Epithelial cell of proximal tubule (primary cell): ENCODE measurements at places on chromosomes 1 and 21. TPM values are rescaled to one million over a fixed set of nuclear protein-coding genes. Genes with fewer than 3 reads are reported as not detected.

DNA sequence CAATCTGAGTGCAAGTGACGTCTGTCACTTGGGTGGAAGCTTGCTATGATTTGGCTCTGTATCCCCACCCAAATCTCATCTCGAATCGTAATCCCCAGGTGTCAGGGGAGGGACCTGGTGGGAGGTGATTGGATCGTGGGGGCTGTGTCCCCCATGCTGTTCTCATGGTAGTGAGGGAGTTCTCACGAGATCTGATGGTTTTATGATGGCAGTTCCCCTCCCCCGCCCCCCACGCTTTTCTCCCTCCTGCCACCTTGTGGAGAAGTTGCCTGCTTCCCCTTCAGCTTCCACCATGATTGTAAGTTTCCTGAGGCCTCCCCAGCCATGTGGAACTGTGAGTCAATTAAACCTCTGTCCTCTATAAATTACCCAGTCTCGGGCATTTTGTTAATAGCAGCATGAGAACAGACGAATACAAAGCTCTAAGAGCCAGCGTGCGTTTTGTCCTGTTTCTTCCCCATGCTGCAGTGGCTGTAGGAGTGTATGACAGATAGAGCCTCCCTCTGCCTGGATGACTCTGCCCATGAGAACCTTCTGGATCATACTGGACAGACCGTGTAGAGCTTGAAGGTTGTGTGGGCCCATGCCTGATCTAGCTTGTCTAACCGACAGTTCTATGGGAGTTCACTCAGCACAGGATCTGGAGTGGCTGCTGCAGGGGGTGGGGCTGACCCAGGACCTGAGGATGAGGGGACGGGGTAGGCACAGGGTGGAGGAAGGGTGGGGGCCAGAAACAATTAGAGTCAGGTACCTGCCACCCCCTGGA is 139.7 kb upstream of the ERRFI1 start:
- no peak for DNase-seq

- DNase-seq, result no peak
These were observed 60.6 kb downstream of the RGS2 start for GRCh38 chr1:192869308-192869940.

DNA sequence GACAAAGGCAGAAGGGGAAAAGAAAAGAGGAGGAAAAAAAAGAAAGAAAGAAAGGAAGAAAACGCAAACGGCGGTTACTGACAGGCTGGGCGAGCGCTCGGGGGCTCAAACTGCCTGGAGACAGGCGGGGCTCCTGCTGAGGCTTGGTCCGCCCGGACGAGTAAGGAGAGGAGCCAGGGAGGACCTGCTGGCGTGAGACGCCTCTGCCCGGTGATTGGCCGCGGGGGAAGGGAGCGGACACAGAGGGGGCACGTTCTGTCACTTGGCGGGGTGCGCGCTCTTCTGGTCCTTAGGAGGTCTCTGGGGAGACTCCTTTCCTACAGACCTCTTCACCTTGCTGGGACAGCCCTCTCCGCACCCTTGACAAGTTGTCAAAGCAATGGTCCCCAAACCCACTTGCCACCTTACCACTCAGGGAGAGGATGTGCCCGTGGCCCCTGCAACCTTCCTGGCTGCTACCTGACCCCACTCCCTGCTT is 791 bp upstream of the PIK3R3 start:
- no peak for DNase-seq

DNA sequence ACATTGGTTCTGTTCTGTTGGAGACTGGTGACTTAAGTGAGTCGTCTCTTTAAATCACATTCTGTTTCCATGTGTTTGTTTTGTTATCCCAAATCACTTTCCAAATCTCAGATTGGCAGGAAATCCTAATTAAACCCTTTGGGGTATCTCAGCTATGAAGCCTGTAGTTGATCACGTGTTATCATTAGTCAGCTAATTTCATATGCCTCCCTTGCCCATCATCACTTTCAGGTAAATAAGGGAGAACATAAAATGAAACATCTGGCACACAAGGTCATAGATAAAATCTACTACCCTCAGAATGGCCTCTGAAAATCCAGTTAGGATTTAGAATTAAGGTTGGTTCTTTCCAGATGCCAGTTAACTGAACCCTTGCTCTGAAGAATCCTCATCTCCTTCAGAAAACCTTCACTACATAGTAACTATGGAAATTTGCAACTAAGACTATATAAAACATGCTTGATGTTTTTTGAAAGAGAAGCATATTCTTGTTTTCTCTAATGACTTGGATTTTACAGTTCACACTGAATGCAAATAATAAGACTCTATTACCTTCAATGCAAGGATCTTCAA is 401.5 kb downstream of the DSCAM start:
- DNase-seq, result no peak

GRCh38 chr1:230170622-230171021 is 103.6 kb downstream of the GALNT2 start:
- DNase-seq, result no peak

DNA sequence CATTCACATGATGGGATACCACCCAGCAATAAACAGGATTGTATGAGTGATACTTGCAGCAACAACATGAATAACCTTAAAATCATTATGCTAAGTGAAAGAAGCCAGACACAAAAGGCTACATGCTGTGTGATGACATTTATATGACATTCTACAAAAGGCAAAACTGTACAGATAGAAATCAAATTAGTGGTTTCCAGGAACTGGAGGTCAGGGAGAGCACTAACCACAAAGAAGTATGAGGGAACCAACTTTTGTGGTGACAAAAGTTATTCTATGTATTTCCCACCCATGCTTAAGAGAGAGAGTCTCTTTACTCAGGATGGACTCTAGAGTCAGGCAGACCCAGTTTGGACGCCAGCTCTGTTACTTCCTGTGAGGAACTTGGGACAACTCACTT is 364.5 kb upstream of the DAB1 start:
- no peak for DNase-seq

GRCh38 chr1:240122639-240123613 is 31.2 kb downstream of the FMN2 start:
- DNase-seq, result no peak

Gene S100A7A
- total RNA-seq, result not detected in 2 replicates

Gene COL16A1
- 5.2 and 5.3 TPM in 2 replicates for total RNA-seq

Gene LCE3E
- total RNA-seq, result not detected in 2 replicates

Gene EFNA1
- total RNA-seq, result 26.3 and 45.3 TPM in 2 replicates

Gene NR5A2
- not detected in 2 replicates for total RNA-seq

Gene POU2F1
- total RNA-seq, result 4.7 and 7.2 TPM in 2 replicates

Gene RGS18
- not detected in 2 replicates for total RNA-seq
